Esophagus squamous epithelium (tissue), 5 donors: ENCODE measurements at places on chromosomes 4 and X.

- no peak for DNase-seq
These were observed 35.3 kb upstream of the WAS start for GRCh38 chrX:48648336-48648751.

GRCh38 chr4:119053997-119054396 lies 81.6 kb upstream of the MYOZ2 start:
- no peak for DNase-seq

- no peak for DNase-seq
These were observed 204.5 kb downstream of the NLGN4X start for GRCh38 chrX:6024204-6024603.

DNA sequence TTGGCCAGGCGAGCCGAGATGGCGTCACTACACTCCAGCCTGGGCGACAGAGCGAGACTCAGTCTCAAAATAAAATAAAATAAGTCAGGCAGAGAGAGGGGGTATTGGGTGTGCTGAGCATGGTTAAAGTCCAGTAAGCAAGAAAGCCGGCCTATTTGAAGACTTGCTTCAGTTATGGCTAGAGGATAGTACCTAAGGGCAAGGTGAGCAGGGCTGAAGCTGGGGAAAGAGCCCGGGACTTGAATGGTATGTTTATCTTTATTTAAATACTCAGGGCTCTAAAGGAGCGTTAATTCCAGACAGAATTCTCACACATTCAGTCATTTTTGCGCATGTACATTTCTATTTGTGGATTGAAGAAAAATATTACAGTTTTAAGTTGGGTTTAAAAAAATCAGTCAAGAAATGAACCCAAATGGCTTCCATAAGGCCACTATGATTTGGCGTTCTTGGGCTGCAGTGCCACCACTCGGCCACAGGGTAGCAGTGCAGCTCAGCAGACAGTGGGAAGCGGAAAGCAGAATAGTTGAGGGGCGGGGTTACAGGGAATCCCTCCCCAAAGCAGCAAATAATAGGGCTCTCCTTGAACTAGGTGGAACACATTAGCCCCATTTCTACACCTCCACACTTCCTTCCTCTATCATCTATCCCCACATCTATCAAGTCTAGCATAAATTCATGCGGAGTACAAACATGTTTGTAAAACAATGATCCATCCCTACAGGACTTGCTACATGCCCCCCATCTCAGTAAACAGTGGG lies 37.2 kb upstream of the SH3D19 start:
- no peak for DNase-seq
